ENCODE measurements at places on chromosomes 4 and X. TPM values are rescaled to one million over a fixed set of nuclear protein-coding genes. Genes with fewer than 3 reads are reported as not detected.

Gene SLC2A9
- 0.39 TPM for total RNA-seq

Gene BMP3
- total RNA-seq, result not detected

Gene ETDA
- not detected for total RNA-seq

Gene NKX1-1
- not detected for total RNA-seq

Gene POU3F4
- total RNA-seq, result not detected

GRCh38 chr4:129176864-129177263 lies 80.9 kb downstream of the C4orf33 start:
- no peak overlapping the region for H3K27ac ChIP-seq
- no peak overlapping the region for H3K4me3 ChIP-seq
- peaks cover 8% of the 10 kb centered on the region for H3K27me3 ChIP-seq
- no peaks in the 10 kb centered on the region for H3K36me3 ChIP-seq

- no peaks in the 10 kb centered on the region for H3K27me3 ChIP-seq
- H3K27ac ChIP-seq, result no peak overlapping the region
- peaks cover 41% of the 10 kb centered on the region for H3K4me1 ChIP-seq
- no peak overlapping the region for H3K4me3 ChIP-seq
These were observed 5.6 kb upstream of the KLHL2 start for GRCh38 chr4:165201806-165202205.

- no peak overlapping the region for H3K27ac ChIP-seq
- H3K27me3 ChIP-seq, result no peaks in the 10 kb centered on the region
- H3K4me1 ChIP-seq, result no peaks in the 10 kb centered on the region
- no peak for DNase-seq
These were observed 14.6 kb upstream of the ZNF630 start for GRCh38 chrX:48086082-48086481.

DNA sequence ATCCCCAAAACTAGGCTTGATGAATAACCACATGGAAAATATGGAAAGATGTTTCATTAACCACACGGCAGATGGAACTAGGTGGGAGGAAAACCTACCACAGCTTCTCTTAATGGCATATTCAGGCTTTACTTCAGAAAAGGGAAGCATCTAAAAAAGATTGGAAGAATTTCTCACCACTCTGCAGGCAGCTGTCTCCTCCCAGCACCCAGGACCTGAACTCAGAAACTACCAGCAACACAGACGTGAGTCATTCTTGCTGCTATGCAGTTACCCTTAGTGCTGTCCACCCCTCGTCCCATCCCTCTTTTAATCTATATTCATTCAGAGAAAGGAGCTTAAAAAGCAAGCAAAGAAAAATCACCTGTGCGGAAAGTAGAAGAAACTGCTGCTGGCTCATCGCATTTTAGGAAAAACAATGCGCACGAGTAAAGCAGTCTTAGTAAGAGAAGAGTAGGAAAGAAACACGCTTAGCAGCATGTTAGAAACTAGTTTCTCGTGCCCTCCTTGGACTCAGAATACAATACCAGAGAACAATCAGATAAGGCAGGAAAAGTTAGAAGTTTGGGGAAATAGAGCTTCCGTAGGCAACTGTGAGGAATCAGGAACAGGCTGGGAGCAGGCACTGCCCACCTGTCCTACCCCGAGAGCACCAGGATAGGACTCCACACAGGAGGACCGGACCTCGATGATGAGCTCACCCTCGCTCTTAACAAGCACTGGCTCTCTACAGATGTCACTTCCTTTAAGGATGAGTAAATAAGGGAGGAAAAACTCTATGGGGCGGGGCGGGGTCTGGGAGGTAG lies 48.1 kb upstream of the ENPP6 start:
- H3K4me1 ChIP-seq, result peaks cover 62% of the 10 kb centered on the region
- peak overlapping the region; percentile 58 for H3K4me3 ChIP-seq
- peak overlapping the region; percentile 64 for H3K27ac ChIP-seq

DNA sequence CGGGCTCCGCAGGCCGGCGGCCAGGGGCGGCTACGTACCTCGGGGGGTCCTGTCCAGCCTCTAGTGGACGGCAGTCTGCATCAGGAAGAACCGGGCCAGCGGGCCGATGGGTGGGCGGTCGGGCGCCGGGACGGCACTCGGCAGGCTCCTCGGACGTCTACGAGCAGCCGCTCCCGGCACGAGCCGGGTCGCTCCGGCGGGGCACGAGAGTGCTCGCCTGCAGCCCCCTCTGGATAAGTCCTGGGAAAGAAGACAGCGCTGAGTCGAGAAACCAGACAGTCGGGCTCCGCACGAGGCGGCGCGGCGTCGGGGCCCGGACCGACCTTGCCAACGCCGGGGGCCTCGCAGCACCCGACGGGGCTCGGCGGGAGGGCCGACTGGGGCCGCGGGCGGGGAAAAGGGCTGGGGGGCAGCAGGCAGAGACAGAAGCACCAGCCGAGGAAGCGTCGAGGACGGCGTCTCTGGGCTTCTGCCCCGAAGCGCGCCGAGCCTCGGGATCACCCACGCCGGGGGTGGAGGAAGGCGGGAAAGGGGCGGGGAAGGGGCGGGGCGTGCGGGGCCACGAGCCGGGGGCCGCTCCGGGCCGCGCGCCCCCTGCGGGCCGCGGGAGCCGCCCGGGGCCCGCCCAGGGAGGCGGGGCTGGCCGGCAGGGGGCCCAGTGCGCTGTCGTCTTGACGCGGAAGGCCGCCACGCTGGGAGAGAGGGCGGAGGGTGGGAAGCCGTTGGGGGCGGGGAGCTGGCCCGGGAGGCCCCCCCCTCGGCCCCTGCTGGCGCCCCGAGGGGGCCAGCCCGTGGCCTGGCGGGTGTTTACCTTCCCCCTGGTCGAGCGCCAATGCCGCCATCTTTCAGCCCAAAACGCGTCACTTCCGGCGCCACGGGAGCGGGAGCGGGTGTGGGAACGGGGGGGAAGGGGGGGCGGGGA lies 1.9 kb downstream of the KLHL15 start:
- H3K4me1 ChIP-seq, result peaks cover 19% of the 10 kb centered on the region
- H3K27me3 ChIP-seq, result no peaks in the 10 kb centered on the region
- H3K36me3 ChIP-seq, result peaks cover 14% of the 10 kb centered on the region
- peak overlapping the region; percentile 58 for H3K27ac ChIP-seq
- peak; percentile 91 for DNase-seq

- no peak overlapping the region for H3K4me3 ChIP-seq
- DNase-seq, result no peak
- H3K36me3 ChIP-seq, result peaks cover 36% of the 10 kb centered on the region
- H3K4me1 ChIP-seq, result peaks cover 28% of the 10 kb centered on the region
- H3K27me3 ChIP-seq, result no peaks in the 10 kb centered on the region
These were observed 58.4 kb upstream of the MSANTD1 start for GRCh38 chr4:3190549-3190948.

GRCh38 chr4:189445613-189446012 lies 495.1 kb upstream of the FRG1 start:
- no peaks in the 10 kb centered on the region for H3K27me3 ChIP-seq
- no peak overlapping the region for H3K4me3 ChIP-seq

DNA sequence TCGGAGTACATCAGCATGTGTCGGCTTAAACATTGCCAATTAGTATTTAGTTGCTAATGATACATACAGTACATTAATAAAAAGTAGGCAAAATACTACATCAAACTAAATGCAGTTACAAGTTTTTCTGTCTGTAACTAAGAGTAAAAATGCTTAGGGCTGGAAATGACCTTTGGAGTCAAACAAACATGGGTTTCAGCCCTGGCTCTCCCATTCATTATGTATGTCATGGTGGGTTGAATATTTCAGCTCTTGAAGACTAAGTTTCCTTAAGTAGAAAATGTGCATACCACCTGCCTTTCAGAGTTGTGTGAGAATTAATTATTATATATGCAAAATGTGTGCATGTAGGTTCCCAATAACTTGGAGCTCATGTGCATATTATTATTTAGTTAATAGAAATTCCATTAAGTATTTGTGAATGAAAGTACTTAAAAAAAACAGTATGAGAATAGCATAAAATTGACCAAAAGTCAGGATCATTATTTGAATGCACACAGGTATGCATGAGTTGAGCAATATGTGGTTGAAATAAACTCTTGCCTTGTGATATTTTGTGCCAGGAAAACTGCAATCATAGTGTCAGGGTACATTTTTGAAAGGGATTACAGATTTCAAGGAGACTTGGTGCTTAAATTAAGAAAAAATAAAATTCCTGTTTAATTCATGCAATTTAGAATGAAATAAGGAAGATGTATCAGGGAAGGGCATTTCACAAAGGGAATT lies 2048.7 kb downstream of the PCDH7 start:
- H3K27me3 ChIP-seq, result no peaks in the 10 kb centered on the region
- H3K27ac ChIP-seq, result no peak overlapping the region
- H3K36me3 ChIP-seq, result no peaks in the 10 kb centered on the region
- no peak overlapping the region for H3K4me3 ChIP-seq
- no peak for DNase-seq

- H3K4me3 ChIP-seq, result peak overlapping the region; percentile 23
- H3K4me1 ChIP-seq, result peaks cover 54% of the 10 kb centered on the region
- H3K27me3 ChIP-seq, result peaks cover 77% of the 10 kb centered on the region
- peak; percentile 63 for DNase-seq
- H3K36me3 ChIP-seq, result peaks cover 2% of the 10 kb centered on the region
These were observed 2.4 kb downstream of the NKX3-2 start for GRCh38 chr4:13541720-13542576.

DNA sequence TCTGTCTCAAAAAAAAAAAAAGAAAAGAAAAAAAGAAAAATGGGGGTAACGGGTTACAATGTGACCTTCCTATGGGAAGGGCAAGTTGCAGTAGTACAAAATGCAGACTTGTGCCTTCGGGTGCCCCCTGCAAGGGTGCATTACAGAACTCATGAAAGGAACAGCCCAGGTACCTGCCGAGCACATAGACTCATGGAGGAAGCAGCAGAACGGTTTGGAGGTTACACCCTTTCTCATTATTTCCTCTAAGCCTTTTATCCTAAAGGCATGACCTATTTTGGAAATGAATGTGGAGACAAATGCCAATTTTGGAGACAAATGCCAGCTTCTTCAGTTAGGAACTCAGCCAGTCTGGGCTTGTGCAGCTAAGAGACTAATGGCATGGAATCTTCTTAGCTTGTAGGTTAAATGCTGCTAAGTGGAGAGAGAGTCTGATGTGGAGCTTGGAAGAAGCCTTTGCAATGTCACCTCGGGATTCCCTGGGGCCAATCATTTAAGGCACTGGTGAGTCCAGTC lies 44.1 kb upstream of the PRKX start:
- no peak for DNase-seq
- H3K4me1 ChIP-seq, result no peaks in the 10 kb centered on the region
- no peaks in the 10 kb centered on the region for H3K36me3 ChIP-seq
- no peak overlapping the region for H3K4me3 ChIP-seq
- H3K27ac ChIP-seq, result no peak overlapping the region

GRCh38 chr4:138053641-138054301 lies 188.4 kb downstream of the SLC7A11 start:
- H3K4me1 ChIP-seq, result no peaks in the 10 kb centered on the region
- no peak overlapping the region for H3K4me3 ChIP-seq
- DNase-seq, result no peak
- no peaks in the 10 kb centered on the region for H3K27me3 ChIP-seq

DNA sequence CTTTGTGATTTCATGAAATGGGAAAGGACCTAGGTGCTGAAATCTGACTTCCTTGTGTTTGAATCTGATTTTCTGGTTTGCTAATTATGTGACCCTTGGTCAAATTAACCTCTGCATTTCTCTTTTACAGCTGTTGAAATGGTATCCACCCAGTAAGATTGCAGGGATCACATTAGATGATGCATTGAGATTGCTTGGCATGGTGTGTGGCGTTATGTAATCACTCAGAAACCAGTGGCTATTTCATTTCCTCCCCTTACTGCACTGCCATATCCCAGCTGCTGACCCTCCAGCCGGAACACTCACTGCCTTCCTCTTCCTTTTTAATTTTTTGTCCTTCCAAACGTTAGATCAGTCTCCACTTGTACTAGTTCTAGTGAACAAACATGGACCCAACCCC lies 79.0 kb downstream of the KLHL8 start:
- H3K27me3 ChIP-seq, result no peaks in the 10 kb centered on the region
- H3K27ac ChIP-seq, result no peak overlapping the region
- no peak overlapping the region for H3K4me3 ChIP-seq

DNA sequence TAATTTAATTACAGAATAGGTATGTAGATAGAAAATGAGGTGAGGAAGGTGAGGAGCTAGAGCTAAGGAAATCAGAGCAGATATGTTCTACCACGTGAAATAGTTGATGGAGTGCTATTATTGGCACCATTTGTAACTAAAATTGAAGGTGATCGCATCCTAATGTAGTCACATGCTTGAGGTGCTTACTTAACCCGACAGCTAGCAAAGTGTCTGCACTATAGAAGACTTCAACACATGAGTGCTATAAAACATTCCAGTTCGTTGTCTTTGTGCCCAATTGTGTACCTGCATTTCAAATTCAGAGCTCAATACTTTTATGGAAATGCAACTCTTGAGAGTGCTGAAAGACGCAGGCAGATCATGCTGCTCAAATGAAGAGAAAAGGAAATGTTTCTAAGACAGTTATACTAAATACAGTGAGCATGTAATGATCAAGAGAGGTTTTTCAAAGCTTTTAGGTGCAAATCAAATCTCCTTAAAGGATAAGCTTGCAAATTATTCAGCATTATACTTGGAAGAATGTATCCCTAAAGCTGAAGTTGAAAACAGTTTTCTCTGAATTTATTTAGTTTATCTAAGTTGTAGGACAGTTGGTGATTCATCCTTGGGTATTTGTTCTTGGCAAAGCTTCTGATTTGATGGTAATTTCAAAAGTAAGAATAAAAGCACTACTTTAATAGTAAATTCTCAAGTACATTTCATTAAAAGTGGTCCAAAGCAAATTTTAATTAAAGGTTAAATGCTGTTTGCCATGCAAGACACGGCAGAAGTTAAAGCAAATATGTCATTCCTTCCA lies 223.9 kb upstream of the EPHA5 start:
- no peaks in the 10 kb centered on the region for H3K27me3 ChIP-seq
- DNase-seq, result no peak
- H3K27ac ChIP-seq, result no peak overlapping the region
- H3K4me1 ChIP-seq, result no peaks in the 10 kb centered on the region
- no peaks in the 10 kb centered on the region for H3K36me3 ChIP-seq

DNA sequence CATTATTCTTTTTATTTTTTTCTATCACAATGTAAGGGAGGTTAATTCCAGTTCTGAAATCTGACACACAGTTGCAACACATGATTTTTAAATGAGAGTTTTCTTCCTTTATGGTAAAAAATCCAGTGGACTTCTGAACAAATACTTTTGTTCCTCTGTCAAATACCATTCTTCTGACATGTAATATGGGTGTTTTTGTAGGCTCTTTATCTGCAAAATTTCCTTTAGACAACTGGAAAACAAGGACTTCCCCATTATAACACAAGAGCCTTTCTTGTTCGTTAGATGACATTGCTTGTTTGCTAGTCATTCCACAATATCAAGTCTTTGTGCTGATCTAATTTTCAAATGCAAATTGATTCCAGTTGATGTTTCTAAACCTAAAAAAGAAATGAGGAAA lies 7.7 kb downstream of the FANCB start:
- H3K4me1 ChIP-seq, result peaks cover 3% of the 10 kb centered on the region
- peaks cover 28% of the 10 kb centered on the region for H3K36me3 ChIP-seq
- DNase-seq, result no peak
- no peak overlapping the region for H3K4me3 ChIP-seq

GRCh38 chr4:87390551-87390890 lies 467 bp downstream of the HSD17B11 start:
- peak overlapping the region; percentile 92 for H3K27ac ChIP-seq
- H3K36me3 ChIP-seq, result peaks cover 6% of the 10 kb centered on the region
- peak overlapping the region; percentile 78 for H3K4me3 ChIP-seq
- H3K27me3 ChIP-seq, result no peaks in the 10 kb centered on the region

All from activated CD4-positive, alpha-beta T cell treated with anti-CD3 and anti-CD28 coated beads for 36 hours (primary cell).